ENCODE measurements at places on chromosomes 13 and 19.

DNA sequence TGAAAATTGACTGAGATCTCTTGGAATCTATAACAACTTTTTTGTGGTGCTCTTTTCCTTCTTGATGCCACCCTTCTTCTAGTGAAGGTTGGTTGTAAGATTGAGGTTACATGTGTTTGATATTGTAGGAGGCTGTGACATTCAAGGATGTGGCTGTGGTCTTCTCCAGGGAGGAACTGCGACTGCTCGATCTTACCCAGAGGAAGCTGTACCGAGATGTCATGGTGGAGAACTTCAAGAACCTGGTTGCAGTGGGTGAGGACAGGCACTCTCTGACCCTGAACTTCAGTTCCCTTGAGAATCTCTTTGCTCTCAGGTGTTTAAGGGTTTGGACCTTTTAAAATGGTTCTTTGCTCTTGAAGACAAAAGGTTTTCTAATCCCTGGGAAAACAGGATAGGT lies 16.0 kb downstream of the ZNF227 start:
- no peak overlapping the region for H3K27ac ChIP-seq
- peaks cover 2% of the 10 kb centered on the region for H3K36me3 ChIP-seq
- H3K27me3 ChIP-seq, result no peaks in the 10 kb centered on the region
- no peak overlapping the region for H3K4me3 ChIP-seq

- peaks cover 2% of the 10 kb centered on the region for H3K4me1 ChIP-seq
- H3K4me3 ChIP-seq, result peak overlapping the region; percentile 31
- no peak for DNase-seq
- peak overlapping the region; percentile 41 for H3K27ac ChIP-seq
- H3K36me3 ChIP-seq, result no peaks in the 10 kb centered on the region
- H3K27me3 ChIP-seq, result no peaks in the 10 kb centered on the region
Observed at GRCh38 chr19:49639401-49640112, 386 bp downstream of the RRAS start.

DNA sequence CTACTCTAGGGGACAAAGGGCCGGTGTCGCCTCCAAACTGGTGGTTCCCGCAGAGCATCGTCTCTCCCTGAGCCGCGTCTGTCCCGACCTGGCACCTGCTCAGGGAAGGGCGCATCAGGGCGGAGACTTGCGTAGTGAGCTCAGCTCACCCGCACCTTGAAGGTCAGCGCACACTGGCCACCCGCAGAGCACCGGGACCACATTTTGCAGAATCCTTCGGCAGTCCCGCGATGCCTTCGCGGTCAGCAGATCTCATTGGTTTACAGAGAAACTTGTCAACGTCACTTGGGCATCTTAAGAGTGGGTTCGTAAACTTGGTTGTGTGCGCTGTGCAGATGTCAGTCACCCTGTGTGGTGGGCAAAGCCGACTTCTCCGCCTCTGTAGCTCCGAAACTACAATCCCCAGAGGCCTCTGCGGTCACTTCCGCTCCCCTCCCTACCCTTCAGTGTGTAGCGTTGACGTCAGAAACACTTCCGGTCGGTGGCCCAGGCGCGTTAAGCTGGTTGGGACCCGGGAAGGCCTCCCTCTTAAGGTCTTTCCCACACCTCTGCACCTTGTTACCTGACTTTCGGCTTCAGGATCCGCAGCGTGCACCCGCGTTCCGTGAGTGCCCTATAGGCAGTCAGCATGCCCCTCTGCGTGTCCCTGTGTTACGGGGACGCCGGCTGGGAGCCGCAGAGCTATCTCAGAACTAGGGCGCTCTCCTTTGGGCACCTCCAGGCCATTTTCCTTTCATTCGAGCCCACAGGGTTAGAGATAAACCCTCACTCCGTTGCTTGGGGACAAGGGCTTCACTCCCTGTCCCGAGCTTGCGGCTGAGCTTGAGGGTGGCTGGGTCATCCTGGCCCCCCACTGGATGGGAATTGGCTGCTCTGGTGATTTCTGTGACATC lies 36.5 kb upstream of the ZNF527 start:
- H3K27me3 ChIP-seq, result no peaks in the 10 kb centered on the region
- H3K36me3 ChIP-seq, result peaks cover 2% of the 10 kb centered on the region
- peak; percentile 98 for DNase-seq
- H3K27ac ChIP-seq, result peak overlapping the region; percentile 14
- peak overlapping the region; percentile 97 for H3K4me3 ChIP-seq

GRCh38 chr13:51269039-51269438 lies 46.8 kb downstream of the FAM124A start:
- H3K27me3 ChIP-seq, result no peaks in the 10 kb centered on the region
- DNase-seq, result no peak
- H3K4me3 ChIP-seq, result no peak overlapping the region
- no peaks in the 10 kb centered on the region for H3K36me3 ChIP-seq

DNA sequence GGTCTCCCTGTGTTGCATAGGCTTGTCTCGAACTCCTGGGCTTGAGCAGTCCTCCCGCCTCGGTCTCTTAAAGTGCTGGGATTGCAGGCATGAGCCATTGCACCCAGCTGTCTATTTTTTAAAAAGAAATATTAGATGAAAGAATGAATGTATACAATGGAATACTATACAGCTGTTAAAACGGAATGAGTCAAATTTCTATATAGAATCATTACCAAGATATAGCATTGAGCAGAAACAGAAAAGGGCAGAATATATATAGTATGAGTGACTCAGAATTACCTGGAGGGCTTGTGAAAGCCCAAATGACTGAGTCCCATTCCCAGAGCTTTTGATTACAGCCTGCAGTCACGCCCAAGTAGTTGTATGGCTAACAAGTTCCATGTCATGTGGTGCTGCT lies 4.4 kb downstream of the DACT3 start:
- no peaks in the 10 kb centered on the region for H3K36me3 ChIP-seq
- no peak for DNase-seq
- H3K27ac ChIP-seq, result no peak overlapping the region
- no peaks in the 10 kb centered on the region for H3K27me3 ChIP-seq

GRCh38 chr13:19695428-19695827 lies 62.0 kb downstream of the MPHOSPH8 start:
- H3K36me3 ChIP-seq, result no peaks in the 10 kb centered on the region
- H3K4me3 ChIP-seq, result no peak overlapping the region
- DNase-seq, result peak; percentile 37
- no peak overlapping the region for H3K27ac ChIP-seq

GRCh38 chr19:7641290-7642276 lies 4.7 kb downstream of the STXBP2 start:
- H3K4me3 ChIP-seq, result no peak overlapping the region
- no peaks in the 10 kb centered on the region for H3K27me3 ChIP-seq
- peak; percentile 33 for DNase-seq

DNA sequence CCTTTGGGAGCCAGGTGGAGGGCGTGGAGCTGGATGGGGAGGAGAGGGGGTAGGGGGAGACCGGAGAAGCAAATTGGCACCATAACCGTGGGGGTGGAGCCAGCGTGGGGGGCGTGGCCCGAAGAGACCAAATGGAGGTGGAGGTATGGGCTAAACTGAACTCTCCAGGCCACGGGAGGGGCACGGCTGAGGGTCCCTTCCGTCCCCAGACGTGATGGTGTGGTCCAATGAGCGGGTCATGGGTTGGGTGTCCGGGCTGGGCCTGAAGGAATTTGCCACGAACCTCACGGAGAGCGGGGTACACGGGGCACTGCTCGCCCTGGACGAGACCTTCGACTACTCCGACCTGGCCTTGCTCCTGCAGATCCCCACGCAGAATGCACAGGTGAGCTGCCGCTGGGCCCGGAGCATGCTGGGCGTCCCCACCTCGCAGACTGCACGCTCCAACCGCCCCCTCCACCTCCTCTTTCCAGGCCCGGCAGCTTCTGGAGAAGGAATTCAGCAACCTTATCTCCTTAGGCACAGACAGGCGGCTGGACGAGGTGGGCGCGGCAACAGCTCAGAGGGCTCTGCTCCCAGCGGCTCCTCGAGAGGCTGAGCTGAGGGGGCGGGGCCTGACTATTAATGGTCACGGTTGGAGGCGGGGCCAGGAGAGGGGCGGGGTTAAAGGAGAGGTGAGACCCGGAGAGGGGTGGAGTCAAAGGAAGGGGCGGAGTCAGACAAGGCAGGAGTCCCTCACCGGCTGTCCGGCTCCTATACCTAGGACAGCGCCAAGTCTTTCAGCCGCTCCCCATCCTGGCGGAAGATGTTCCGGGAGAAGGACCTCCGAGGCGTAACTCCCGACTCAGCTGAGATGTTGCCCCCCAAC lies 6.2 kb downstream of the HRC start:
- no peaks in the 10 kb centered on the region for H3K36me3 ChIP-seq
- no peaks in the 10 kb centered on the region for H3K27me3 ChIP-seq
- H3K4me1 ChIP-seq, result peaks cover 5% of the 10 kb centered on the region
- peak; percentile 99 for DNase-seq
- peak overlapping the region; percentile 77 for H3K4me3 ChIP-seq

GRCh38 chr13:19860884-19861655 lies 2.4 kb downstream of the ZMYM5 start:
- H3K27me3 ChIP-seq, result no peaks in the 10 kb centered on the region
- H3K36me3 ChIP-seq, result no peaks in the 10 kb centered on the region
- H3K27ac ChIP-seq, result no peak overlapping the region
- H3K4me3 ChIP-seq, result no peak overlapping the region
- DNase-seq, result peak; percentile 62

GRCh38 chr13:31408927-31409326 lies 209.2 kb downstream of the B3GLCT start:
- no peak overlapping the region for H3K4me3 ChIP-seq
- no peak overlapping the region for H3K27ac ChIP-seq
- no peaks in the 10 kb centered on the region for H3K27me3 ChIP-seq
- H3K4me1 ChIP-seq, result no peaks in the 10 kb centered on the region
- no peak for DNase-seq
- H3K36me3 ChIP-seq, result no peaks in the 10 kb centered on the region

- no peak for DNase-seq
- H3K27me3 ChIP-seq, result no peaks in the 10 kb centered on the region
- no peaks in the 10 kb centered on the region for H3K36me3 ChIP-seq
- H3K4me1 ChIP-seq, result no peaks in the 10 kb centered on the region
- H3K27ac ChIP-seq, result no peak overlapping the region
- no peak overlapping the region for H3K4me3 ChIP-seq
Observed at GRCh38 chr19:38737281-38737865, 6.9 kb downstream of the CAPN12 start.

DNA sequence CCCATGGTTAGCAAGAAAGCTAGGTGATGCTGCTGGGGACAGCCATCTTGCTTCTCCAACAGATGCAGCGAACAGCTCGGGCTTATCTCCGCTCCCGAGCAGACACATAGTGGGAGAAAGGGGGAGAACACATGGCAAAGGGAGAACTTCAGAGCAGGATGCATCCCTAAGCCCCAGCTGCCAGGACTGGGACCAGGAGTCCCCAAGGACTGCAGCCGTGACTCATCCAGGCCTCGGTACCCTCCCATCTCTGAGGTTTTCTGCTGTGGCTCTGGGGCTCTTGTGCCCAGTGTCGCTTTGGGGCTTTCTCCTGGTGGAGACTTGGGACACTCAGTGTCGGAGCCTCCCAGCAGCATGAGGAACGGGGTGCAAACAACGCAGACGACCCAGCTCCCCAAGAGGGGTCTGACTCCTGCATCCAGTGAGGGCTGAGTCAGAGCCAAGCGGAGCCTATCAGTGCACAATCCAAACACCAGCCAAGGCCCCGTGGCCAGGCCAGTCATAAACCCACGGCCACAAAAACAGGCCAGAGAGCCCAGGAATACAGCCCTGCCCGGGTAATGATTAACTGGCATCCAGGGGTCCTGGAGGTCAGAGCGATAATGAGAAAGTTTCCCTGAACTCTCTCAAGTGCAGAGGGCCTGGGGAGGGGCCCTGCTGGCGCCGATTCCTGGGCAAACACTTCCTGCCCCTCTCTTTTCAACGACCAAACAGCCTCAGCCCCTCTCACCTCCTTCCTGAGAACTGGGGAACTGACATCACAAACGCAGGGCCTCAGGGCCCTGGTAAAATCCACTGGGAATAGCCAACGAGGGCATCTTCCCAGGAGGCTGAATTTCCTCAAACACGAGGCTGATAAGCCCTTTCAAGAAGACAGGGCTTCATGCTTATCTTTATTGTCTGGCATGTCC lies 202.9 kb downstream of the USP12 start:
- peaks cover 2% of the 10 kb centered on the region for H3K4me1 ChIP-seq
- no peaks in the 10 kb centered on the region for H3K27me3 ChIP-seq
- H3K4me3 ChIP-seq, result no peak overlapping the region
- no peak overlapping the region for H3K27ac ChIP-seq
- DNase-seq, result peak; percentile 38

DNA sequence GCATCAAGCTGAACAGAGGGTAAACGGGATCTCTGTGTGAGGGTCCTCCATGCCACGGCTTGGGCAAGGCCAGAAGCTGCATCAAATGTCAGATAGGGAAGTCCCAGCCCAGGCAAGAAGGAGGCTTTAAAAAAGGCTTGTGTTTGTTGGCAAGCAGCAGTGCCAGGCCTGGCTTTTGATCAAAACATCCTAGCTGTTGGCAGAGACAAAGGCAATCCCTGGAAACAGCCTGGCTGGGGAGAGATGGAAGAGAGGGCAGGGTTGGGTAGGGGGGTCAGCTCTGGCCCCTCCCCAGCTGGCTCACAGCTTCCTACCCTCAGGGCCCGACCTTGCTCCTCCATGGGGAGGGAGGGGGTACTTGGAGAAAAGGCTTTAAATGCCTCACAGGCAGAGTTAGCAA lies 61.8 kb upstream of the KCTD15 start:
- no peaks in the 10 kb centered on the region for H3K4me1 ChIP-seq
- H3K36me3 ChIP-seq, result no peaks in the 10 kb centered on the region
- H3K4me3 ChIP-seq, result no peak overlapping the region
- H3K27me3 ChIP-seq, result no peaks in the 10 kb centered on the region
- no peak for DNase-seq
- no peak overlapping the region for H3K27ac ChIP-seq

- H3K36me3 ChIP-seq, result no peaks in the 10 kb centered on the region
- H3K27me3 ChIP-seq, result no peaks in the 10 kb centered on the region
- no peaks in the 10 kb centered on the region for H3K4me1 ChIP-seq
- no peak overlapping the region for H3K4me3 ChIP-seq
- H3K27ac ChIP-seq, result no peak overlapping the region
Observed at GRCh38 chr19:49229416-49229815, 71.8 kb downstream of the TRPM4 start.

GRCh38 chr19:46373491-46374359 lies 26.8 kb downstream of the PPP5C start:
- H3K36me3 ChIP-seq, result peaks cover 3% of the 10 kb centered on the region
- no peaks in the 10 kb centered on the region for H3K27me3 ChIP-seq
- H3K4me1 ChIP-seq, result peaks cover 16% of the 10 kb centered on the region
- DNase-seq, result peak; percentile 95

DNA sequence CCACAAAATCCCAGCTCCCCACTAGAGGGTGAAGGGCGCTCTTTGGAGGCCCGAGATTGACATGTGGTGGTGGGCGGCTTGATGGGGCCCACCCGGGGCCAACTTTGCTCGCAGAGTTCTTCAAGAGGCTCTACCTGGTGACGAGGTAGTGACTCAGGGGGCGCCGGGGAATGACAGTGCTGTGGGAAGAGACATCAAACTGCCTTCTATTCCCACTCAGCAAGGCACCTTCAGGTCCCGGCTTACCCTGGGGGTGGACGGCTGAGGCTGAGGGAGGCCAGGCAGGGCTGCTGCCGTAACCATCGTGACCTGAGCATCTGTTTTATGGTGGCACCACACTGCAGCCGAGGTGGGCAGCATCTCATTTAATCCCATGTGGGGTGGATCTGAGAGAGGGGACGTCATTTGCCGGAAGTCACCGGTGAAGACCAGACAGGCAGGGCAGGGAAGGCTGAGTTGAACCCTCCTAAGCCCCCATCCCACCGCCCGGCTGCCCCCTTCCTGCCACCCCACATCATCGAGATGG lies 1.6 kb downstream of the LINGO3 start:
- H3K36me3 ChIP-seq, result no peaks in the 10 kb centered on the region
- no peak for DNase-seq
- no peaks in the 10 kb centered on the region for H3K4me1 ChIP-seq
- H3K27me3 ChIP-seq, result peaks cover 9% of the 10 kb centered on the region
- H3K27ac ChIP-seq, result no peak overlapping the region

GRCh38 chr19:32061315-32061714 lies 284.1 kb upstream of the ZNF507 start:
- no peaks in the 10 kb centered on the region for H3K27me3 ChIP-seq
- DNase-seq, result peak; percentile 52
- no peaks in the 10 kb centered on the region for H3K36me3 ChIP-seq
- no peak overlapping the region for H3K4me3 ChIP-seq
- H3K27ac ChIP-seq, result no peak overlapping the region
